ENCODE measurements at places on chromosomes 1 and 21.

DNA sequence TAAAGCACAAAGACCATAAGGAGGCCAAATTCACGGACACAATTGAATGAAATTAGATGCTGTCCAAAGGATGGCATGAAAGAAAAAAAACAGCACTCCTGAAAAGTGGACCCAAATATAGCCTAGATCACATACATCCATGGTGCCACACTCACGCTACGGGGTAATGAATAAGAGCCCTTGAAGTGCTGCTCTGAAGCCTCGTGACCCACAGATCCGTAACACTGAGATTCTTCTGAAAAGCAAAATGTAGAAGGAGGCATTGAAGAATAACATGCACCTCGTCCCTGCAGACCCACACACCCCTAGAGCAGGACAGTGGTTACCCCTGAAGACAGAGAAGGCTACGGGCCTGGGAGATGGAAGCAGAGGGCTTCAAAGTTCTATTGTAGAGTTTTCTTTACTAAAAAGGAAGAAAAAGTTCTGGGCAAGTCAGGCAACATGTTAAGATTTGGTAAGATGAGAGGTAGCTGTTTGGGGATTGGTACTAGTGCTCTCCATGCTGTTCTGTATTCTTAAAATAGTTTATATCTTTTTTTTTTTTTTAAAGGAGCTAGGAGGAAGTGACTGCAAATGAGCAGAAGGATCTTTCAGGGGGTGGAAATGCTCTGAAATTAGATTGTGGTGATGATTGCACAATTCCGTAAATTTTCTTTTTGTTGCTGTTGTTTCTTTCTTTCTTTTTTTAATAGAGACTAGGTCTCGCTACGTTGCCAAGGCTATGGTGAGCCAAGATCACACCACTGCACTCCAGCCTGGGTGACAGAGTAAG lies 4.1 kb upstream of the ITGB2 start:
- DNase-seq = no peak

GRCh38 chr21:37257967-37258877 lies 8.9 kb downstream of the VPS26C start:
- DNase-seq = no peak

DNA sequence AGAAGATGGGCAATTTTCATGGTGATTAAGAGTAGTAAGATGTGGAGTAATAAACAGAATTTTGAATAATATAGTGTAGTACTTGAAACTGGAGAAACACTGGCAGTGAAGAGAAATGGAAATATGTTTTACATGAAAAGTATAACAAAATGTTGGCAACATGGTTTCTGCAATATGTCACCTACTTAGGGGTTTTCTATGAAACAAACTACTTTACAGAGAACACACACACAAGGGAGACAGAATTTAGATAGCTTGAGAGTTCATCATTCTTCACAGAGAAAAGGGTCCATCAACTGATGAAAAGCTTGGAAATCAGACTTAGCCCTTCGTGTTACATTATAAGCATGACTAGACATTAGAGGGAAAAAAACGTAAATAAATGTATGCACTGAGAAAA lies 135.2 kb downstream of the EIF4G3 start:
- no peak for DNase-seq

DNA sequence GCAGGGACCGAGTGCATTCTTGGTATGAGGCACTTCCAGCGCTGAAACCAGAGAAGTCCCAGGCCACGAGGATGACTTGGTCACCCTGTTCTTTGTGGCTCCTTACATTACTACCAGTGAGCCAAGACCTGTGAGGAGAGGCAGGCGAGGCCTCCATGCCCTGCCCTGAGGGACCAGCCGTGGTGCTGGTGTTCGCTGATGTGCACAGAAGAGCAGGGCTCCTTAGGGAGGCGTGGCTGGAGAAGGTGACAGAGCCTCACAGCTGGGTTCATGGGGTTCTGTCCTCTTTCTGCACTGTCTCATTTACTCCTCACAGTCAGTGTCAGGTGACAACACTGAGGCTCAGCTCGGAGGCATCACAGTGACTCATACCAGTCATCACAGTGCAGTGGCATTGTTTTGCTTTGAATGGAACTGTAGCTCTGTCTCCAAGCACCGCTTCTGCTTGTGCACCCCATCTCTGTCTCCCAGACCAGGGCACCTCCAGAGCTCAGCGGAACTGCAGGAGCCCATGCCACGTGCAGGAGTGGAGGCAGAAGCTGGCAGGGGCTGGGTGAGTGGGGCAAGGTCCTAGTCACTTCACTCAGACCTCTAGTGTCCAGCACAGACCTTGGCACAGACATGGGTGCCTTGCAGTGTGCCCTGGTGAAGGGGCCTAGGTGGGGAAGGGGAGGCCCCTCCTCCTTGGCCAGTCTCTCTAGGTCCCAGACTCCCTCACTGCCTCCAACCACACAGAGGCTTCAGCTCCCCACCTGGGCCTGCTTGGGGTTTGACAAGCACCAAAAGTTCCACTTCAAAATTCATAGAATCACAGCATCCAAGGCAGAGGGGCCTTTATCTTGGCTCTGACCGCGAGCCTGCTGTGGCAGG lies 310.9 kb downstream of the MATN1 start:
- DNase-seq = no peak

- no peak for DNase-seq
These were observed 7.1 kb upstream of the ITGB2 start for GRCh38 chr21:44927587-44928461.

DNA sequence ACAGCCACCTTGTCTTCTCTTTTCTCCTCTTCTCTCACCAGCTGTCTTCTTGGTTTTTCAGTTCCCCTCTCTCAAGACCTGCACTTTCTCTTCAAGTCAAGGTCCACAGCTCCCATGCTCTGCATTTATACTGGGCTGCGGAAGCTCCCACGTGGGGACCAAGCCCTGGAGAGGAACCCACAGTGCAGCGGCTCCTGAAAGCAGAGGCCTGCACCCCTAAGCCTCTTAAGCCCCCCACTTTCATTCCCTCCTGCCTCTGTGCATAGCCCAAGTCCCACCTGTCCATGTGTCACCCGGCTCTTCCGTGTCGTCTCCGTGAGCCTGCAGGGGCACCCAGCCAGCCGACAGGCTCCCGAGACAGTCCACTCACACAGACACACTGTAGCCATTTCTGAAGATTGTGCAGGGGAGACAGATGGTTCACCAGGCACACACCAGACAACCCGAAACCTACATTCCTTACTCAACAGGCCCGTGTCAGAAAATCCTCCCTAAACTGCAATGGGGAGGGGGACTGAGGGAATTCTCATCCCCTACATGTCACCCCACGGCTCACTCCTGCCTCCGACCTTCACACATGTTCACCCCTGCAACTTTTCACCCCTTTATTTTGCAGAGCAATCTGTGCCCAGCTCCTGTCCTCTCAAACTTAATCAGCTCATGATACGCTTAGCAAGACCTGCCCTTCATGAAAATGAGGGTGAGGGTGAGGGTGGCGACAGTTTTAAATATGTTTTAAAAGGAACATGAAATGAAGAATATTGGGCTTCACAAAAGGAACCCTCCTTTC lies 6.3 kb downstream of the MX2 start:
- no peak for DNase-seq

DNA sequence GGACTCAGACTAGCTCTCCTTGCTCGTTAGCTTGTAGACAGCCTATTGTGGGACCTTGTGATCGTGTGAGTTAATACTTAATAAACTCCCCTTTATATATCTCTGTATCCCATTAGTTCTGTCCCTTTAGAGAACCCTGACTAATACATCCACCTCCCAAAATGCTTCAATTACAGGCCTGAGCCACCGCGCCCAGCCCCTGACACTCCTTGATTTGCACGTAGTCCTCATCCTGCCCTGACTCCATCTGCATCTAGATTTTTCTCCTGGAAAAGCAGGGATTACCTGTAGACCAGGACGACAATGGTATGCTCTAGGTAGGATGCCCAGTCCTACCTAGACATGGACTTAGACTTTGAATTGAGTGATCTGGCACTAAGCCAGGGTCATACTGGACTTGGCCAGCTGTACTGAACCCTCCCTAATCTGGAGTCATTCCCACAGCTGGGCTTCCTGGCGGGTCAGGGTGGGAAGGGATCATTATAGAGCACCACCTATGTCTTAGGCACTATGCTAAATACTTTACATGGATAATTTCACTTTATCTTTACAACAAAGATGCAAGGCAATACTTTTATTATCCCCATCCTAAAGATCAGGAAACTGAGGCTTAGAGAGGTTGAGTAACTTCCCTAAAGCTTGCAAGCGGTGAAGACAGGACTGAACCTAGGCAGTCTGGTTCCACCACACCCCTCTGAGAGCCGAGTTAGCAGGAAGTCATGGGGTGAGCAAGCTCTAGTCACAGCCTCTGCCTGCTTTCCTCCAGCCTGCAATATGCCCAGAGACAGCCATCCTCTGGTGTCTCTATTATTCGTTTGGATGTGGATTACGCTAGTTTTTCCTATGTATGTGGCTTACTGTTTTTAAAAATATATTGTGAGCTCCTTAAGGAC lies 89.4 kb downstream of the DTL start:
- DNase-seq = no peak

DNA sequence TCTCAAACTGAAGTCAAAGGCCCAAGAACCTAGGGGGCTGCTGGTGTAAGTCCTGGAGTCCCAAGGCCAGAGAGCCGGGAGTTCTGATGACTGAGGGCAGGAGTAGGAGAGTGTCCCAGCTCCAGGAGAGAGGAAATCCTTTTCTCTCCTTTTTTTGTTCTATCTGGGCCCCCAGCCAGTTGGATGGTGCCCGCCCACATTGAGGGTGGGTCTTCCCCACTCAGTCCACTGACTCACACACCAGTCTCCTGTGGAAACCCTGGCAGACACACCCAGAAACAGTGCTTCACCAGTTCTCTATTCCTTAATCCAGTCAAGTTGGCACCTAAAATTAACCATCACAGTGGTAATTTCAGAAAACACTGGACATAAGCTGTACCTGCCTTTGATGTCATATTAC lies 12.7 kb upstream of the WDR26 start:
- DNase-seq = no peak

- no peak for DNase-seq
These were observed 736 bp upstream of the BARHL2 start for GRCh38 chr1:90717665-90718410.

DNA sequence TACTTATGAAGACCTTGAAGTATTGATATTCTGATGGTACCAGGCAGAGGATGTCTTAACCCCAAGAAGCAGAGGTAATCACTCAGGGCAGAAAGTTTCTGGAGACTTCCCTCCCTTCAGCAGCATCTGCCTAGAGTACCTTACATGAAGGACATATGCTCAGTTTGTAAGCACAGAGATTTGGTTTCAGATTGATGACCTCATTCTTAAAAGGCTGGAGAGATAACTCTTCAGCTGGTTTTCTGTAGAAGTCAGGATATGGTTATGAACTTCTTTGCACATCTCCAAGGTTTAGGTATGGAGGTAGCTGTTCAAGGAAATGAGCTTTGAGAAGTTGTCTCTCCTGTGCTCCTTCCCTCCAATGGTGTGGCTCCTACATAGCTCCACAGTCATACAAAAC lies 148.7 kb downstream of the HHIPL2 start:
- no peak for DNase-seq

DNA sequence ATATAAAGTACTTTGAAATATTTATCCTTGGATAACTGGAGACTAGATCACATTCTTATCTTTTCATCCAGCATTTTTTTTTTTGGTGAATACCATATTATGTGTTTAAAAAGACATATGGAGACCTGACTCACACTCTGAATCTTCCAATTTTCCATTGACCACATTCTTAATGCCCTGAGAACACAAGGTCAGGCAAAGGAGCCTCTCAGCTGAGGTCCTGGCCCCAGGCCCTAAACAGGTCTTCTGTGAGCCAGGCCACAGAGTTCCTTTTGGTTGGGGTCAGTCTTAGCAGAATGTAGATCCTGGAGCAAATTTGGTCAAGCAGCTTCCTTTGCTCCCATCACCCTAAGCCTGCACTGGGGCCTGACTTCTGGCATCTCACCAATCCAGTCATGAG lies 390.1 kb upstream of the ST6GALNAC5 start:
- no peak for DNase-seq

- DNase-seq = no peak
These were observed at the start of gene CLDN14 for GRCh38 chr21:36479415-36480402. Gene CLDN14 (minus strand): TSS chr21:36480122. CDS start chr21:36461695, 18,427 bp downstream.

DNA sequence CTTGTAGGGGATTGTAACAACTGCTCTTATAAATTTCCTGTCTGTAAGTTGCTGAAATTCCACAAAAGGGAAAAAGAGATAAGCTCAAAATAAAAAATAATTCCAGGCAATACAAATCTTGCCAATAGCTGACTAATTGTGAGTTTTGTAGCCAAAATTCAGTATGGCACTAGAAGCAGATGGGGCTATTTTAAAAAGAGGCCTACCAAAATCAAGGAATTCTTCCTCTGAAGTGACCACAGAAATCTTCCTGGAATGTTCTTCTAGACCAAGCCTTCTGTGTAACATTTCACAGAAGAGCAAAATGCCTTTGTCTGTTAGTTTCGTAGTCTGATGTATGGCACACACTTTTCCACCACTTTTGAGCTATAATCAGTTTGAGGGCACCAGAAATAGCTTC lies 127.6 kb downstream of the CYYR1 start:
- DNase-seq = no peak

DNA sequence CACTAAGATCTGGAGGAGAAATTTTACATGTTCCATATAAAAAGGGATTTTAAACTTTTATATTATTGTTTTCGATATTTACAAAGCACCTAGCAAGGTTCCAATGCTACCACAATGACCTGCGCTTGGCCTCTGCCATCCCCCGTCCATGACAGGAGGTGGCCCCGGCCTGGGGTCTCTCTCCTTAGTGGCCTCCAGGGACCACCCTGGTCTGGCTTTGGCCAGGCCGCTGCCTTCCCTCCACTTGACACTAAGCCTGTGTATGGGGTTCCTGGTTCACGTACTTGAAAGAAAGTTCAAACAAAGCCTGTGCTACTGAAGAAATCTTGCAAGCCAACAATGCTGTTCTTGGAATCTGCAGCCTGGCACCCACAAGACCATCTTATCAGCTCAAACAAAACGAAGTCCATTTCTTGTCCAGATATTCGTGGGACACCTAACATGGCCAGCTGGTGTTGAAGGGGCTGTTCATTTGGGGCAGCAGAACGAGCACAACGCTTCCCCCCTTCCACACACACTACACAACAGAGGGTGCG lies 12.8 kb downstream of the PRDM15 start:
- no peak for DNase-seq

GRCh38 chr1:33740040-33740744 lies 123.7 kb upstream of the HMGB4 start:
- no peak for DNase-seq

- no peak for DNase-seq
These were observed 332.3 kb upstream of the DPYD start for GRCh38 chr1:98253145-98253544.

DNA sequence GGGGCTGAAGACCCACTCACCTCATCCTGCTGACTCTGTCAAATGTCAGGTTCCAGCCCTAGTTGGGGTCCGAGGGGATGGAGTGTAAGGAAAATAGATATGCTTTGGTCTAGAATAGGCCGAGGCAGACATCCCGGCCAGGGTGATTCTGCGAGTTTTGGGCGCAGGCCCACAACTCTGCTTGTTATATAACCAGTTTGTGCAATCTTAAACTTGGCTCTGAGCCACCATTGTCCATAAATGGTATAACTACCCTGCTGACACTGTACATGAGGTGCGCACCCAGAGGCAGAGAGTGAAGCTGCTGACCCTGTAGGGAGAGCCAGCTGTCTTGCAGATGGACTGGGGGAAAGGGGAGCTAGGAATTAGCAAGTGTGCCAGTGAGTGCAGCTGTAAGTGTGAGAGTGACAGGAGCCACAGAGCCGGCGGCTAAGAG lies 1388.8 kb downstream of the AMY1C start:
- DNase-seq = no peak

Data from renal cortex interstitium (tissue), 15 donors.